Stimulated activated CD4-positive, alpha-beta T cell treated with anti-CD3 and anti-CD28 coated beads, Interleukin-1b, Interleukin-23, amount 100 ng/mL, for 1 hour (primary cell): ENCODE measurements at places on chromosomes 12 and 14.

DNA sequence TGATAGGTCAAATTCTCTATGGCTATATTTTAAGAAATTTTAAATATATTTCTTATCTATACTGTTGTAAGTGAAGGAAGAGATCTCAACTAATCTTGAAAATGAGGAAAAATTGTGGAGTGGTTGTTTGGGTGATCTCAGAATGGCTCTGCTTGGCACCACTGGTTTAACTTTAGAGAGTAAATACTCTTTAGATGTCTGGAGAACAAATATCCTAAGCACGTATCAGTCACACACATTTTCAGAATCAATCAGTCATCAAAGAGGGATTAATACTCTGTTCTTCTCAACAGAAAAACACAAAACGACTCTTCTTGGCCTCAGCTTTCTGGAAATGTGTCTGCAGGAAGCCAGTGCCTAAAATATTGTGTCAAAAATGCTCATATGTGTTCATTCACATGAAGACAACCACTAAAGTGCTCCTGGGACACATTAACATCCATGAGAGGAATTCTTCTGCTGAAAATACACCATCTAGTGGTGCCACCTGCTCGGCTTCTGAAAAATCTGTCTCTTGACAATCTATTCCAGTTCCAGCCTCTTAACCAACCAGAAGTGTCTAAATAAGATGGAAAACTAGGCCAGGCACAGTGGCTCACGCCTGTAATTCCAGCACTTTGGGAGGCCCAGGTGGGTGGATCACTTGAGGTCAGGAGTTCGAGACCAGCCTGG, 81.1 kb upstream of the CCDC198 start:
- DNase-seq = no peak

GRCh38 chr12:121628037-121628436, 1.7 kb downstream of the ORAI1 start:
- no peak for DNase-seq

DNA sequence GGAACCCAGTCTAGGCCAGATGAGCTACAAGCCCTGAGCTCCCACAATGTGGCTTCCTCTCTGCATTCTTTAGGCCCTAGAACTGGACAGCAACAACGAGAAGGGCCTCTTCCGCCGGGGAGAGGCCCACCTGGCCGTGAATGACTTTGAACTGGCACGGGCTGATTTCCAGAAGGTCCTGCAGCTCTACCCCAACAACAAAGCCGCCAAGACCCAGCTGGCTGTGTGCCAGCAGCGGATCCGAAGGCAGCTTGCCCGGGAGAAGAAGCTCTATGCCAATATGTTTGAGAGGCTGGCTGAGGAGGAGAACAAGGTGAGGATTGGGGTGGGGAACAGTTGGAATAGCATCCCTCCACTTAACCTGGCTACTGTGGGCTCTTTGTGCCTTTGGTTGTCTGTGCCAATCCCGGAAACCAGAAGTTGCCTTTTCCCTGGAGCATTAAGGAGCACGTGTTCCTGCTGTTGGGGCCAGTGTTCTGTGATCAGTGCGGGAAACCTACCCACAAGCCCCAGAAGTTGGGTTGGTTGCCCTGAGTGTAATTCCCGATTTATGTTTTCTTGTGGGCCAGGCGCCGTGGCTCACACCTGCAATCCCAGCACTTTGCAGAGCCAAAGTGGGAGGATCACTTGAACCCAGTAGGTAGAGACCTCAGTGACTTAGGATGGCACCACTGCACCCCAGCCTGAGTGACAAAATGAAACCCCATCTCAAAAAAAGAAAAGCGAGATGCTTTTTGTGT, 6.4 kb downstream of the FKBP4 start:
- DNase-seq = no peak

GRCh38 chr12:115609347-115609746, 668.1 kb downstream of the MED13L start:
- DNase-seq = no peak

GRCh38 chr14:38255408-38255672, 553 bp downstream of the CLEC14A start:
- DNase-seq = no peak

GRCh38 chr14:29262979-29263378, 496.4 kb downstream of the FOXG1 start:
- no peak for DNase-seq

DNA sequence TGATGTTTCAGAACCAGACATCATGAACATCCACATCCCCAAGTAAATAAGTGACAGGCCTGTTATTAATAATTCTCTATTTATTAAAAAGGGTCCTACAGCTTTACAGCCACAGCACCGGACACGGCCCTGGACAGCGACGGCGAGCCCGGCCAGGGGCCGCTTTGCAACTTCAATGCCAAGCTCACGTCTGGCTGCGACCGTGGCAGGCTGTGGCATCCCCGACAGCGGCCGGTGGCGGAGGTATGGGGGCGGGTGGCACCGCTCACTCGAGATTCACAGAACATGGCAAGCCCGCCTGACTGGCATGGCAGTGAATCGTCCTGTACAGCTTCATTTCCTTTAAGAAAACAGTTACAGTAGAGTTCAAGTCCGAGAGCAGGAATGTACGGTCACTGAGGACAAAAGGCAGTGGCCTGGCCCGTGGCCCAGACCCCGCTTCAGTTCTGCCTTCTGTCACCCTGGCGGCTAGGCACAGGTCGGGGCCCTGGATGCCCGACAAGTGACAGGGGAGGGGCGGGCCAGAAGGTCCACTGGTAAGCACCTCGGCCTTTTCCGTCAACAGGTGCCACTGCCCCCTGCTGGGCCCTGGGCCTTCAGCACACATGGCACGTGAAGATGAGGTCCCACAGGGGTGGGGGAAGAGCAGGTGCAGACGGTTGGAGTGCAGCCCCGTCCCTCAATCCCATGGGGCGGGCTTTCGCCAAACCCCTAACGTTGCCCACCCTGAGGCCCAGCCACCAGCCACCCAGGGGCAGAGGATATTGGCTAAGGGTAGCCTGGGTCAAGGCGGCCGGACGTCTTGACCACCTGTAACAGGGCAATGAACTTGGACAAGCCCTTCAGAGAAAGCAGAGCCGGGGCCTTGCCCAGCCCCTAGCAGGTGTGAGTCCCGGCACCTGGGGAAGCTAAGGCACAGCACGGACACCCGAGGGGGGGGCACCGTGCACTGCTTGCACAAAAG, 30.3 kb downstream of the HIP1R start:
- no peak for DNase-seq

GRCh38 chr14:59356767-59357166, 108.4 kb downstream of the GPR135 start:
- no peak for DNase-seq

DNA sequence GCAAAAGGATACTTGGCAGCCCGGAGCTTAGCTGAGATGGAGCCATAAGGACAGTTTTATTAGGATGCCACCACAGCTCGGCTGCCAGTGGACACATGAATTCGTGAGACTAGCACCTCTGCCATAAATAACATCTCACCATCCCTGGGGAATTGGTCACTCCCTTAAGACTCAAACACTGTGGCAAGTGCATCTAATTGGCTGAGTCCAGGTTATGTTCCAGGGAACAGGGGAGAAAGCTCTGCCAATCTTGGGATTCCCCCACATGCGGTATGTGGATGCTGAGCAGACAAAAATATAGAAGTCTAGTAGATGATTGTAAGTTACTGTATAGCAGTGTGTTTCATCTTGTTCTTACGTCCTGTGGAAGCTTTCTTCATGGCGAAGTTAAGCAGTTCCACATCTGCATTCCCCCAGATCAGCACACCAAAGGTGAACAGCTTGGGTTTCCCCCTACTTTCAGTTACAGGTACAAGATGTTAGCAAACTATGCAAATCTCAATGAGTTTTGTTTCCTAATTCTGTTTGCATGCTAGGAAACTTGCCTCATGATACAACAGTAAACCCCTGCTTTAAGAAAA, 131.1 kb downstream of the ETV6 start:
- no peak for DNase-seq

DNA sequence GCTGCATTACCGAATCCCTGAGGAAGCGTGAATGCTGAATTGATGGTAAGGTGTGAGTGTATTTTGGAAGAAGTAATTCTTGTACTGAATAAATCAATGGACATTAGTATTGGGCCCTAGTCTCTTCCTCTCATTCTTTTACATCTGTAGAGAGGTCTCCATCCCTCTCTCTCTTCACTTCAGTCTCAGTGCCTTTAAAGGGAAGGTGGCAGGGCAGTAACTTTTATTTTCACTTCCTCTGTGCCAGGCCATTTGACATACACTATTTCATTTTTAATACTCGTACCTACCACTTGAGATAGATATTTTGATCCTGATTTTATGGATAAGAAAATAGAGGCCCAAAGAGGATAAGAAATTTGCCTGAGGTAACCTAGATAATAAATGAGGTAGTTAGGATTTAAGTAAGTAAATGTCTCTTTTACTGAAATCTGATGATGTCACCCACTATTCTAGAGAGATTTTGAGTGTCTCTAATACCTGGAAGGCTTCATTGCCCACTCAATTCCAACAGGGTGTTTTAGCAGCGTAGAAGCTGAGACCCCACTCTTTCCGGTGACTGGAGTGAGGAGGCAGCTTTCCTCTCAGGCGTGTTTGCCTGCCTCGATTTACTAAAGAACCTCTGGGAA, 177.9 kb upstream of the PRICKLE1 start:
- DNase-seq = no peak

- DNase-seq = no peak
These were observed 72.4 kb downstream of the ADGRD1 start for GRCh38 chr12:131025939-131026702.

GRCh38 chr14:89466944-89467343, 49.9 kb upstream of the FOXN3 start:
- no peak for DNase-seq

GRCh38 chr12:91817517-91817916, 328.1 kb downstream of the BTG1 start:
- DNase-seq = no peak

DNA sequence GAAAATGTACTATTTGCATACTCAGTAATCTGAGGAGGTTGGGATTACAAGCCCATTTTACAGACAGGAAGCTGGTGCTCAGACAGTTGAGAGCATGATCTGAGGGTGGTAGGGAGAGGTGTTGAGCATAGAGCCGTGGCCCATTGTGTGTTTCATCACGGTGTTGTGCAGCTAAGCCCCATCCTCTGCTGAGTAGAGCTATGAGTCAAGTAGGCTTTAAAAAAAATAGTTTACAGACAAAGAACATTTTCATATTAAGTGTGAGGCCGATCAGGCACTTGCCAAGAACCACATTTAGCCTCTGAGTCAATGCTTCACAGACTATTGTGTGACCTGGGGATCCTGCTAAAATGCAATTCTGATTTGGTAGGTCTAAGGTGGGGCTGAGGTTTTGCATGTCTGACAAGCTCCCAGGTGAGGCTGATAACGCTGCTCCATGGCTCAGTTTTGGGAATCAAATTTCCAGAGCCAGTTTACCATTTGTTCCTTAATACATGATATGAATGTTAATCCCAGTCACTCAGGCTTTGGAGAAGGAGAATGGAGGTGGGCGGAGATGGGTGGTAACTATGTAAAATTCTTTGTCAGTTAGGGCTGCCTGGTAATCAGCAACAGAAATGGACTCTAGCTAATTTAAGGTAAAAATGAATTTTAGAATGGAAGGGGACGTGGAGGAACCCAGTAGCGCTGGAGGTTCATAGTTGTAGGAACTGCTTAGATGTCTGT, 22.2 kb downstream of the ZNF664 start:
- DNase-seq = no peak

DNA sequence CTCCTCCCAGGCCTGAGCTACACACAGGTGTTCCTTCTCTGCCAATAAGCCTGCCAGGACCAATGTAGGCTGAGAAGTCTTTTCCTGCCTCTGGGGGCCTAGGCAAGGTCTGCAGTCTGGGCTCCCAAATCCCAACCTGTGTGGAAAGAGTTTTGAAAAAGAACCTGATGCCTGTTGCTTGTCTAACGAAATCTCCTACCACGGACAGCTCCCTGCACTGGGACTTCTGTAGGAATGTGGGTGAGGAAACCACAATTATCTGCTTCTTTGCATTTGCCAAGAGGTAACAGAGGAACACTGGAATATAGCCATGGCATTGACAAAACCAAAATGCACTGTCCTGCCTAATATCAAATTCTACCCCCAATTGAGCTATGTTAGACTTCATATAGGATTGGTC, 877.0 kb upstream of the TMEM132C start:
- no peak for DNase-seq

DNA sequence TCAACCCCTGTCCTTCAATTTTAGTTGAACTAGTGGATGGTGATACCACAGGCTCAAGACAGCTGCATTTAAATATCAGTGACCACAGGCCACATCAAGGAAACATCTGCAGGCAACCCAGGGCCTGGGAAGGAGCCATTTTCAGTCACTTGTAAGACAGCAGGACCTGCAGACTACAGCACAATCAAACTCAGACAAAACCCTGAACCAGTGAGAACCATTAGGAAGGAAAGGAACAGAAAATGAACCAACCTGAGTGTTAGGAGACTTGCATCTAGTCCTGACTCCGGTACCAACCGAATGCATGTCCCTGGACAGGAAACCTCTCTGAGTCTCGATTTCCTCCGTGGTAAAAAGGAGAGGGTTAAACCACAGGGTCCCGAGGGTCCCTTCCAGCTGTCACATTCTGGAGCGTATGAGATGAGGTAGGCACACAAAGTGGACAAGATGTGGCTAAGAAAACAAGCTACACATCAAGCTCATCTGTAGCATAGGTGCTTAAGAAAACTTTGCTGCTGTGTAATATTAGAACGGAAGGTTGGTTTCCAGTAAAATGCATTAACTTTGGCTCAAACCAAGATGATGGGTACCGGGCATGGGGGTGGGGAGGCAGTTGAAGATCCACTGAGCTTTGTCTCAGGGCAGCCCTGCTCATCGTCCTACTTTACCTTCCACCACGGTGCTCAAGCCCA, 1.6 kb upstream of the CDKN1B start:
- DNase-seq = no peak

DNA sequence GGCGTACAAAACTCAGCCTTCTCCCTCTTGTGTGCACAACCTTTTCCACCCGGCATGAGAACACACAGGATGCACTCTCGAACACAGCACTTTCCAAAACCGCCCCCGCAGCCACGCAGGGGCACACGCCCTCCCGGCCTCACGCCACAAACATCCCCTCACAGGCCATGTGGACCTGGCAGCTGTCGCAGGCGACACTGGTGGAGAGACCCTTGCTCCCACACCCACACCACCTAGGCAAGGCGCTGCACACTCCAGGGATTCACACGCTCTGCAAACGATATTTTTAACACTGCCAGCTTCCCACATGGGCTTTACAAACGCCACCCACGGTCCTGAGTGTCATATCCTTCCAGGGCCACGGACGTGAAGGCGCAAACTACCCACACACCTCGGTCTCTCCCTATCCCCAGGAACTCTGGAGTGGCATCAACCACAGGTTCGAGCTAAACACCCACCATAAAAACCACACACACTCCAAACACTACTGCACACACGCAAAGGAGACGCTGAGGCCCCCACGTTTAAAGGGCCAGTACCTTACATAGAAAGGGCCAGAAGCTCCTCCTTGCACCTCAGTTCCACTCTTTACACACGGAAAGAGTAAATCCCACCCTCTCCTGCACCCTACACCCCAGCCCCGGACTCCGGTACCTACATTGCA, 12.4 kb upstream of the ITGB7 start:
- DNase-seq = no peak

- no peak for DNase-seq
These were observed 83.1 kb downstream of the ARL6IP4 start for GRCh38 chr12:123063535-123063934.
